ENCODE measurements at places on chromosomes 11 and 22. TPM values are rescaled to one million over a fixed set of nuclear protein-coding genes. Genes with fewer than 3 reads are reported as not detected.

- peak; percentile 9 for DNase-seq
These were observed 877.6 kb upstream of the CHORDC1 start for GRCh38 chr11:91100427-91100826.

DNA sequence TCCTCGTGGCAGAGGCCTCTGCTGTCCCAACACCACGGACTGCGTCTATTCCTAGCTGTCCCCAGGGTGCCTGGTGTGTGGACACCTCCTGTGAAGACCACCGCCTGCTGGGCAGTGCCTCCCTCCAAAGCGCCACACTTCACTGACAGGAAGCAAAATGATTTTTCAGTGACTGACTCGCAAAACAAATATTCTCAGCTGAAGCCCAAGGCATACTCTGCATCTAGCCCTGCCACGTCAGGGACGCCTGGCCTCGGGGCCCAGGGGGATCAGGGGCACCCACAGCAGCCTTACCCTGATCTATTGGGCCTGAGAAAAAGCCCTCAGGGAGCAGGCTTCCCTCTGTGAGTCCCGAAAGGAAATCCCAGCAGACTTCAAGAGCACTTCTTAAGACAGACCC, 2.2 kb downstream of the BRD1 start:
- DNase-seq = peak; percentile 38

DNA sequence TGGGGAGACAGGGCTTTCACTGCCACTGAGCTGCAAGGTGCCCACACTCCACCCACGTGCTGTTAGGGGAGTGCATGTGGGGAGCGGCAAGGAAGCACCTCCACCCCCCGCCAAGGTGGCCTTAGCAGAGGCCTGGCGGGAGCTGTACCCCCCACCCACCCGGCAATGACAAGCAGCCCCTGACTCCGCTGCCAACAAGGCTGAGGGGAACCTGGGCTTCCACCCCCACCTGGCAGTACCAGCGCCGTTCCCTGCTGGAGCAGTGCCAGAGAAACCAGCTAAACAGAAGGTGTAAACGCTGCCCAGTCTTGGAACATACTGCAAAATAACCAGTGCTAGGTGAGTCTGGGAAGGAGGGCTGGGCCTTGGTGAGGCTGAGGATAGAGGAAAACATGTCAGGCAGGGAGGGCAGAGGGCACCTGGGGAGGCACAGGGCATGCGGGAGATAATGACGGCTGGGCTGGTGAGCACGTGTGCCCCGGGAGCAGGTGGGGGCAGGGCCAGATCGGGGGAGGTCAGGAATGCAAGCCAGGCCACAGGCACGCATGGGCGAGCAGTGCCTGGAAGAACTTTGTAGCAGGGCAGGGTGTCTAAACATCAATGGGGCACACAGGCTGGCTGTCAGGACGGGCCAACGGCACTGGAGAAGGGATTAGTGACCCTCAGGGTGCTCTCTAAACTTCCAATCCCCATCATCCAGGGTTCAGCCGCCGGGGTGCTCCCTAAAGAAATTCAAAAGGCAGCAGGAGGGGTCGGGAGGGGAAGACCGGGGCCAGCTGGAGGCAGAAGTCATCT, 6.6 kb downstream of the CERK start:
- DNase-seq = no peak

DNA sequence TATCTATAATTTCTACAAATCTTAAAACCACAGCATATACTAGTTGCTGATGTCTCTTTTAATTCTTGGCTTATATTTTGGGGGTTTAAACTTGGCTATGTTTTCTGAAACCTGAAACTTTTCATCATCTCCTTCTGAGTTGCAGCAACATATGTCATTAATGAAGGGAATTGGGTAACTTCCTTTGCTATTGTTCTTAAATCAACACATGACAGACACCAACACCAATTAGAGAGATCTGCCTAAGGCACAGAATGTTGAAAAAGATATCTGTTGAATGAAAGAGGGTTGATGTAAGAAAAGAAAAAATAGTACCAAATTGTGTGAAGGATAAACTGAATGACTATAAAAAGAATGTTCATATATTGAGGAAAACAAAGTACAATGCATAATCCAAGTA, 10.3 kb upstream of the GAS2 start:
- DNase-seq = no peak

- no peak for DNase-seq
These were observed 38.4 kb downstream of the ANO1 start for GRCh38 chr11:70116386-70117065.

DNA sequence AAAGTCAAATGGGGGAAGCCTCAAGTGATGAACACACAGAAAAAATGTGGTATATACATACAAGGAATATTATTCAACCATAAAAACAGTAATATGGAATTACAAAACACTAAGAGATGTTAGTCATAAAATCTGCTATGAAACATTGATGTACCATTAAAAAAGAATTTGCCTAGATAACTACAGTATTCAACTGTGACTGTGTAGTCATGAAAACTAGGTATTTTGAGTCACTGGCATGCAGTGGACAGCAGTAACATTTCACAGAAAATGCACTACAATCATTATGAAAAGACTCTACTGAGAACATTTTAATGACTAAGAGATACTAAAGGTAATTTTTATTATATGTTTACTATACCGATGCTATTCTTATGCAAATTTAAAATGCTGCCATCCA, 11.7 kb downstream of the ZNF195 start:
- no peak for DNase-seq

DNA sequence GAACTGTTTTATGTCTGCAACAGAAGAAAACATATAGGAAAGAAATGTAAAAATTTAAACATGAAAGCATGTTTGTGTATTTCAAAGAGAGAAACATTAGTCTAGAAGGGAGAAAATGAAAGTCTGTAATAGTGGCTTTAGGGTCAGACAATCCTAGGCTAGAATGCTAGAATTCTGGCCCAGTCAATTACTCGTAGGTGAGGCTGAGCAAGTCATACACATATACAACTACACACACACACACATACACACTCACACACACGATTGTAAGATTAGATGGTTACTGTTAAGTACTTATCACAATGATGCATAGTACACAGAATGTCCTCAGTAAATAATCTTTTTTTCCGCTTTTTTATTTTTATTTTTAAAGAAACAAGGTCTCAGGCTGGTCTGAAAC, 37.7 kb upstream of the PCF11 start:
- peak; percentile 21 for DNase-seq

Gene PNPLA5
- total RNA-seq = under 0.01 TPM

Gene RAG2
- total RNA-seq = not detected

Gene NAALAD2
- total RNA-seq = 0.77 TPM
